ENCODE measurements at places on chromosomes 11 and 22. TPM values are rescaled to one million over a fixed set of nuclear protein-coding genes. Genes with fewer than 3 reads are reported as not detected.

The C11orf52 gene
- 1.0 TPM for polyA plus RNA-seq

The GP1BB gene
- 0.53 TPM for polyA plus RNA-seq

The CHRDL2 gene
- 3.1 TPM for polyA plus RNA-seq

The ARHGAP1 gene
- 12.5 TPM for polyA plus RNA-seq

The TMEM151A gene
- 0.04 TPM for polyA plus RNA-seq

The IFITM2 gene
- polyA plus RNA-seq = 181 TPM

The E2F8 gene
- 1.2 TPM for polyA plus RNA-seq

The SLC35E4 gene
- 11.0 TPM for polyA plus RNA-seq

The OR10A2 gene
- polyA plus RNA-seq = not detected

DNA sequence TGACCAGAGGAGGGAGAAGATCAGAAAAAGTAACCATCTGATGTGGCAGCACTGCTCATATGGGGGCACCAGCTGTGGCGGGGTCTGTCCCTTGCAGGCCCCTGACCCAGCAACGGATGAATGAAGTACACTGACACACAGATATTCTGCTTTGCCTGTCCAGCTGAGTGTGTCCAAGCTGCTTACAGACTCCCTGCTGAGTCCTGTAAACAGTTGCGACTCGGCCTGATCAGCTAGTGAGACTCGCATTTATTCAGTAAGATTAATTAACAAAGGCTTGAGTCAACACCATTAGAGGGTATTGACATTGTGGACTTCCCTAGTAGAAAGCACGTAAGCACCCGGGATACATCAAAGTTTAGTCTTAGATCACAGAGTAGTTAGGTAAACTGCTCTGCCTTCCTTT is 15.3 kb upstream of the OR10D3 start:
- H3K27ac ChIP-seq = no peak overlapping the region
- H3K36me3 ChIP-seq = no peaks in the 10 kb centered on the region
- no peaks in the 10 kb centered on the region for H3K27me3 ChIP-seq
- no peak for DNase-seq
- no peaks in the 10 kb centered on the region for H3K4me1 ChIP-seq
- no peak overlapping the region for H3K4me3 ChIP-seq

GRCh38 chr22:19164425-19164824 is 14.1 kb downstream of the SLC25A1 start:
- DNase-seq = no peak
- no peaks in the 10 kb centered on the region for H3K36me3 ChIP-seq
- H3K4me3 ChIP-seq = no peak overlapping the region
- no peak overlapping the region for H3K27ac ChIP-seq
- peaks cover under 1% of the 10 kb centered on the region for H3K4me1 ChIP-seq
- no peaks in the 10 kb centered on the region for H3K27me3 ChIP-seq

- H3K27me3 ChIP-seq = no peaks in the 10 kb centered on the region
- no peaks in the 10 kb centered on the region for H3K36me3 ChIP-seq
- no peak for DNase-seq
- H3K4me1 ChIP-seq = no peaks in the 10 kb centered on the region
- no peak overlapping the region for H3K27ac ChIP-seq
- H3K4me3 ChIP-seq = no peak overlapping the region
Measured at GRCh38 chr11:44008088-44008501, 39.7 kb upstream of the ACCSL start.

GRCh38 chr11:35223991-35224390 is 85.0 kb downstream of the CD44 start:
- no peak overlapping the region for H3K4me3 ChIP-seq
- H3K27ac ChIP-seq = no peak overlapping the region
- H3K27me3 ChIP-seq = no peaks in the 10 kb centered on the region
- no peak for DNase-seq

DNA sequence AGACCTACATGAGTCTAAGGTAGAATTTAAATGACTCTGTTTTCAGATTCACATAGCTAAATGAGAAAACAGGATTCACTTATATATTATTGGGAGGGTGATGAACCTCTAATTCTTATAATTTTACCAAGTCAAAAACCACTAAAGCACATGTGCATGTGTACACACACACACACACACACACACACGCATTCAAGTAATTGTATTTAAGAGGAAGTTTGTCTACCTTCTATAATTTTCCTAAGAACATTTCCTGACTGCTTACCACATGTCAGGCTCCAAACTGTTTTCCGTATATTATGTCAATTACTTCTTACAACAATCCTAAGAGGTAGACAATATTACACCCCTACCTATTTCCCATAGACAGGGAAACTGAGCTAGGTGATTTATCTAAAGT is 6.7 kb downstream of the RNF141 start:
- no peak for DNase-seq
- H3K36me3 ChIP-seq = peaks cover 4% of the 10 kb centered on the region
- H3K4me1 ChIP-seq = peaks cover 10% of the 10 kb centered on the region
- H3K27ac ChIP-seq = no peak overlapping the region
- no peak overlapping the region for H3K4me3 ChIP-seq
- no peaks in the 10 kb centered on the region for H3K27me3 ChIP-seq

- peak overlapping the region; percentile 11 for H3K4me3 ChIP-seq
- H3K27ac ChIP-seq = no peak overlapping the region
- no peaks in the 10 kb centered on the region for H3K27me3 ChIP-seq
Measured at GRCh38 chr11:116731097-116731761, 41.6 kb downstream of the BUD13 start.

GRCh38 chr11:70324376-70325115 is 54.1 kb downstream of the PPFIA1 start:
- peaks cover 7% of the 10 kb centered on the region for H3K4me1 ChIP-seq
- no peak for DNase-seq
- peaks cover 62% of the 10 kb centered on the region for H3K36me3 ChIP-seq
- H3K27me3 ChIP-seq = no peaks in the 10 kb centered on the region
- no peak overlapping the region for H3K4me3 ChIP-seq

DNA sequence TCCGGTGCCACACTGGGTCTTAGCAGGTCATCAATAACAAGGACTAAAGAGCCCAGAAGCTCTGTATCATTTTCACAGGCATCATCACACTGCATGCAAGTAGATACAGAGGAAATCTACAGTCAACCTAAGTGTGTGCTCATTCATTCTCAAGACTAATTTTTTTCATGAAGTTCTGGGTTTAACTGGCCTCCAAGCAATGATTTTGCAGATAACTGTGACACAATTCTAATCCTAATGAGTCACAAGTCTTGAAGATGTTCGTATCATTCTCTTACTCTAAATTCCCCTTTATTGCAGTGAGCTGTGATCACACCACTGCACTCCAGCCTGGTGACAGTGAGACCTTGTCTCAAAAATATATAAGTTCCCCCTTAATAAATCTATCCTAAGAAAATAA is 2.5 kb downstream of the OR52W1 start:
- DNase-seq = no peak
- H3K27ac ChIP-seq = no peak overlapping the region
- H3K4me3 ChIP-seq = no peak overlapping the region
- no peaks in the 10 kb centered on the region for H3K4me1 ChIP-seq
- H3K27me3 ChIP-seq = no peaks in the 10 kb centered on the region

DNA sequence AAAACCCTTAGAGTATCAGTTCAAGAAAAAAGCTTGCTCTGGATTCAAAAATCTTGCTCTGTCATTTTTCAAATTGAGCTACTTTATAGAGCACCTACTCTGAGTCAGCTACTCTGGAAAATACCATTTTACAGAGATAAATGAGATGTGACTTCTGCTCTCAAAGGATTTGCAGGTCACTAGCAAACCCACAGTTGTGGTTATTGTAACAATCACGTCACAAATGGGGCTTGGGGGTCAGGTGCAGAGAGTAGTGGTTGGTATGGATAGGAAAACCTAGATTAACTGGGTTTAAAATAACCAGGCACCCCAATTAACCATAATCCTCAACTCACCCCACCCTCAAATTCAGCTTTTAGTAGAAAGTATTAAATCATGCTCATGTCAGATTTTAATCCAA is 52.3 kb downstream of the MSANTD4 start:
- no peaks in the 10 kb centered on the region for H3K27me3 ChIP-seq
- no peaks in the 10 kb centered on the region for H3K4me1 ChIP-seq
- no peak for DNase-seq
- no peak overlapping the region for H3K4me3 ChIP-seq

GRCh38 chr22:27730641-27731433 is 70.7 kb downstream of the MN1 start:
- no peaks in the 10 kb centered on the region for H3K36me3 ChIP-seq
- no peak overlapping the region for H3K27ac ChIP-seq
- no peaks in the 10 kb centered on the region for H3K27me3 ChIP-seq
- no peak overlapping the region for H3K4me3 ChIP-seq
- H3K4me1 ChIP-seq = no peaks in the 10 kb centered on the region

GRCh38 chr11:18091731-18092130 is 14.2 kb downstream of the SAAL1 start:
- no peaks in the 10 kb centered on the region for H3K4me1 ChIP-seq
- no peak overlapping the region for H3K27ac ChIP-seq
- no peaks in the 10 kb centered on the region for H3K27me3 ChIP-seq
- DNase-seq = no peak

GRCh38 chr11:50178737-50179136 is 146.1 kb downstream of the OR4C45 start:
- H3K27ac ChIP-seq = no peak overlapping the region
- no peak overlapping the region for H3K4me3 ChIP-seq
- no peaks in the 10 kb centered on the region for H3K27me3 ChIP-seq
- DNase-seq = no peak
- H3K36me3 ChIP-seq = no peaks in the 10 kb centered on the region
- no peaks in the 10 kb centered on the region for H3K4me1 ChIP-seq

GRCh38 chr11:123069908-123070821 is 8.2 kb upstream of the HSPA8 start:
- peak overlapping the region; percentile 29 for H3K4me3 ChIP-seq
- no peaks in the 10 kb centered on the region for H3K27me3 ChIP-seq
- H3K27ac ChIP-seq = peak overlapping the region; percentile 12
- no peaks in the 10 kb centered on the region for H3K36me3 ChIP-seq

- no peak for DNase-seq
- H3K27me3 ChIP-seq = peaks cover 8% of the 10 kb centered on the region
- no peaks in the 10 kb centered on the region for H3K4me1 ChIP-seq
- H3K4me3 ChIP-seq = no peak overlapping the region
Measured at GRCh38 chr11:7677796-7678201, 4.5 kb upstream of the CYB5R2 start.

GRCh38 chr11:6378640-6378989 is 11.7 kb upstream of the SMPD1 start:
- no peaks in the 10 kb centered on the region for H3K4me1 ChIP-seq
- no peak overlapping the region for H3K27ac ChIP-seq
- H3K4me3 ChIP-seq = no peak overlapping the region
- H3K27me3 ChIP-seq = no peaks in the 10 kb centered on the region
- DNase-seq = no peak

- H3K27ac ChIP-seq = no peak overlapping the region
- peaks cover 10% of the 10 kb centered on the region for H3K27me3 ChIP-seq
- DNase-seq = no peak
- no peaks in the 10 kb centered on the region for H3K4me1 ChIP-seq
- H3K36me3 ChIP-seq = no peaks in the 10 kb centered on the region
Measured at GRCh38 chr22:49535527-49536125, 292.0 kb downstream of the BRD1 start.

Data from psoas muscle (tissue), 8 donors.